Renal cortex interstitium (tissue), 15 donors: ENCODE measurements at places on chromosomes 12 and 14. TPM values are rescaled to one million over a fixed set of nuclear protein-coding genes. Genes with fewer than 3 reads are reported as not detected.

Gene MMP19
- 0.72 TPM for polyA plus RNA-seq

DNA sequence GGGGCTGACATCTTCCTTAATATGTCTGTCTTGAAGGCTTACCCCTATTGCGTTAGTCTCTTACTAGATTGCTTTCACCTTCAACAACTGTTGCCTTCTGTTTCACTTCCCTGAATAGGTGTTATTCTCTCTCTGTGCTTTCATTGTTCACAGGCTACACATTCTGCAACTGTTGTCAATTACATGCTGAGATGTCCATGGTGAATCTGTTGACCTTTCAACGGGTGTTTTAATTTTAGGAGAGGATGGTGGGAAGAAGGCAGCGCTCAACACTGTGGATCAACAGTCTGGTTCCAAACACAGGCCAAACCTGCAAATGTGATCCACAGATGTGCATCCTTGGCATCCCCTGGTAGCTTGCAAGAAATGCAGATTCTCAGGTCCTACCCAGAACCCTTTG, 101.9 kb downstream of the DACT1 start:
- DNase-seq: no peak

DNA sequence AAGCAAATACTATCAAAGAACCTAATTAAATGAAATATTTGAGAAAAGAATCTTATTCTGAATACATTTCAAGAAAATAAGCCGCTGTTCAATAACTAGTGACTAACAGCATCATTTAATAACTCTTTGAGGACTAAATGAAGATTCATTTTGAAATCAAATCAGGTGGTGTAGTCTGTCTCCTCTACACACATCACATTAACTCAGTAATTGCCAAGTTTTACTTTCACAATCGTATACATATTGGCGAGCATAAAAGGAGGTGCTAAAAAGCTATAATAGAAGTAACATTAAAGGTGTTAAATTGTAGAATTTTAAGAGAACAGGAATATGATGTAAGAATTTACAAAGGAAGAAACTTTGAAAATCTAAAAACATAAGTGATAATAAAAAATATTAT, 185.1 kb downstream of the MDGA2 start:
- no peak for DNase-seq

- DNase-seq: no peak
These were observed 141.4 kb downstream of the CRADD start for GRCh38 chr12:93818488-93819049.

DNA sequence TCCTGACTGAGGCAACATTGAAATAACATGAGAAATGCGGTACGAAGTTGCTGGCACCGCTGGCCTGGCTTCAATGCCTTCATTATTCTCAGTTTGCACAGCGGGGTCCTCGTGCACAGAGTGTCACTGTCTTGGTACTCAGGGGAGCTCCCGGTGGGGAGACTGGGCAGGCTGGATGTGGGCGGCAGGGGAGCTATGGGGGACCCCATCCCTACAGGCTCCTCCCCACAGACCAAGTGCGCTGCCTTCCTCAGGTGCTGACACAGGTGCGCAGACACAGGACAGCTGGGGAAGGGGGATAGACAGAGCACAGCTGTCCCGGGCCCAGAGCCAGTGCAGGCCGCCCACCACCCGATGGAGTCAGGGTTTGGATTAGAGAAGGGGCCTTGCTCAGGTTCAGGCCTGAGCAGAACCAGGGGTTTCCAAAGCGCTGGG, 270.1 kb downstream of the ADGRD1 start:
- DNase-seq: no peak
